Lower lobe of right lung (tissue), 2 donors: ENCODE measurements at places on chromosomes 7 and 10. TPM values are rescaled to one million over a fixed set of nuclear protein-coding genes. Genes with fewer than 3 reads are reported as not detected.

GRCh38 chr7:152435384-152436110, at the start of gene KMT2C:
Gene KMT2C, minus strand, starts transcription at chr7:152436003. Its CDS starts 217 bp downstream, at chr7:152435786.
- peak; percentile 75 for DNase-seq

DNA sequence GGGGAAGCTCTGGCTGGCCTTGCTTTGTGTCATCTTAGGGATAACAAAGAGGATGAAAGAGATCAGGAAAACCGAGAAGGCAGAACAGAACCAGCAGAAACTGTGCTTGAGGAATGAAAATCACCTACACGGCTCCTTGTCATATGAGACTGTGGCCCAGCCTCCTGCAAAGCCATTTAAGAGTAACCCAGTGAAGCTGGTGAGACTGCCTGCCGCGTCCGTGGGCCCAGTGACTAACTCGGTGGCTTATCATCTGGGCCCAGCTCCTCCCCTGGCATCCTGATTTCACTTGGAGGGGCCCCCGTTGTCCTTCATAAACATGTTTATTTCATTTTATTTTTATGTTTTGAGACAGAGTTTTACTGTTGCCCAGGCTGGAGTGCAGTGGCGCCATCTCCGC, 30.7 kb downstream of the HTRA1 start:
- peak; percentile 29 for DNase-seq

DNA sequence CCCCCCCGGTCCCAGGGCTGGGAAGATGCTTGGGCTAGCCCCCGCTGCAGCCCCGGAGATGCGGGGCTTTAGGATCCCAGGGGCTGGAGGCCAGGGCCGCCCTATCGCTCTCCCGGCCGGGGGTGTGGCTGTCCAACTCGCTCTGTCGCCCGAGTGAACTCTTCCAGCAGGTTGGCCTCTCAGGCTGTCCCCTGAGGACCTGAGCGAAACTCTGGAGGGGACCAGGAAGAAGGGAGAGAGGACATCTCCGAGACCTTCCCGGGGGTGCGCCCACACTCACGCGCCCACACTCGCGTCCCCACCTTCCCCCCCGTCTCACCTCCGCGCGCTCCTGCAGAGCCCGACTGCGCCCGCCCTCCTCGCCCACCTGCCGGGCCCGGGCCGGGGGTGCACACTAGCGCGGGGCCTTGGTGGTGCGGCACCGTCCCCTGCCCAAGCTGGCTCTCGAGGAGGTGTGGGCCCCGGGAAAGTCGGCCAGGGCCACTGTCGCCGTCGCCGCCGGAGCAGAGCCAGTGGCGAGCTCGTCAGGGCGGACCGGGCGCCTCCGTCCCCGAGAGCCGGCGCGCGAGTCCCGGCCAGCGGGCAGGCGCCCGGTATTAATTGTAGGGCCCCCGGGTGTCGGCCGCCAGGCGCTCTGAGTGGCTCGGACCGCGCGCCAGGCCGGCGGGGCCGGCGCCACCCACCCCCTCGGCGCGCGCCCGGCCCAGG, 101.7 kb upstream of the SVIL start:
- DNase-seq, result peak; percentile 83

DNA sequence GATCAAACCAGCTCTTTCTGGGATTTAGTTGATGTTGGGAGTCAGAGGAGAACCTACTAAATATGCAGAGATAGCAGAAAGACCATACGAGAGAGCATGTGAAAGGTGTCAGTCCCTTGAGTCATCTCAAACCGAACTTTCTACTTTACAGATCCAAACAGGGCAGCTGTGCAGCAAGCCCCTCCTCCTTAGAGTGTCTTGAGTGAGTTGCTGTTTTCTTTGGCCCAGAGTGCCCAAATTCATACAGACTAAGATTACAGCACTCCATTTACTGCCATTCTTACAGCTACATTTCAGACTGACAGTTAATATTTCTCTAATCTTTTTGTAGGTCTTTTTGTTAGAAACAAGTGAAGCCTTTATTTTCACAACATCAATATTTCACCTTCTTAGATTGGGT, 53.4 kb downstream of the NRCAM start:
- DNase-seq, result no peak

DNA sequence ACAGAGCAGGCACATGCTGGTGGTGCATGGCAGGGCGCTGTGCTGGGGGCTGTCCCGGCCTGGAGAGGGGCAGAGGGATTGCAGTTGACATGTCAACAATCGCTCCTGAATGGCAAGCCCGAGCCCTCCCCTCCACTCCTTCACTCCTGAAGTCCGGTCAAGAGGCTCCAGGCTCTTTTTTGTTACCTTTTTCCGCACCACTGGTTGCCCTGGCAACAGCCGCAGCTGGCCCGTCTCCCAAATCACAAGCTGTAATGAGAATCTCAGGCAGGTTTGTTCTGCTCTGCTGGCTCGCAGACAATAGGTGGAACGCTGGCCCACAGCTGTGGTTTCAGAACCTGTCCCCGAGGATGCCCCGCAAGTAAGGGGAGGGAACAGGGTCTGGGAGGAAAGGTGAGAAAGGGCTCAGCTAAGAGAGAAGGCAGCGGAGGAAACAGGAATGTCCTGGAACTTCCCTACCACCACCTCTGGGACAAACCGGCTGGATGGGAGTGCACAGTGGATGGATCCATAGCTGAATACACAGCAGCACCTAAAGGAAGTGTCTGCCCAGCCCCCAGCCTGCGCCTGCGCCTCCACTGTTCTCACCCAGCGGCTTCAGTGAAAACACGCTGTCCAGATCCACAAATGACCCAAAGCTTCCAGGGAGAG, 58.9 kb downstream of the CALML3 start:
- DNase-seq, result peak; percentile 91

DNA sequence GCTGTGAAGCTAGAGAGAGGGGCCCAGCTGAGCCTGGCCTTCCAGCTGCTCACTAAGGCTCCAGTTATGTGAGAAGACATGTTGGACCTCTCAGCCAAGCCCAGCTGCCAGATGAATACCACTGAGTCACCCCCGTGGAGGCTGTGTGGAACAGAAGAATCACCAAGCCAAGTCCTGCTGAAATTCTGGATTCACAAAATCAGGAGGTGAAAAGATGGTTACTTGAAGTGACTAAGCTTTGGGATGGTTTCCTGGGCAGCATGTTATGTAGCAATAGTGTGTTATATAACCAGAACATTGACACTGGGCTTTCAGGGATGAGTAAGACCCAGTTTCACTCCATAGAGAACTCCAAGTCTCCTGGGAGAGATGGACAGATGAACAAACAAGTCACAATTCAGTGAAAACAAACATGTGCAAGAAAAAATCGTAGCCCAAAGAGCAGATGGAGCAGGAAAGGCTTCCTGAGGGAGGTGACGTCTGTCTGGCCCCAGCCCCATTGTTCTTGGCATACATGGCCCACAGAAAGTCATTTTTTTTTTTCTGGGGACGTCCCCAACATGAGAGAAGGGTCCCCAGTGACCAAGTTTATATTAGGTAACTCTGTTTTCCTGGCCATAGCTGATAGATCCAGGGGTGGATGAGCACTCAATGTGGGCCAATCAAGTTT, 64.1 kb upstream of the PDZD8 start:
- DNase-seq, result no peak

DNA sequence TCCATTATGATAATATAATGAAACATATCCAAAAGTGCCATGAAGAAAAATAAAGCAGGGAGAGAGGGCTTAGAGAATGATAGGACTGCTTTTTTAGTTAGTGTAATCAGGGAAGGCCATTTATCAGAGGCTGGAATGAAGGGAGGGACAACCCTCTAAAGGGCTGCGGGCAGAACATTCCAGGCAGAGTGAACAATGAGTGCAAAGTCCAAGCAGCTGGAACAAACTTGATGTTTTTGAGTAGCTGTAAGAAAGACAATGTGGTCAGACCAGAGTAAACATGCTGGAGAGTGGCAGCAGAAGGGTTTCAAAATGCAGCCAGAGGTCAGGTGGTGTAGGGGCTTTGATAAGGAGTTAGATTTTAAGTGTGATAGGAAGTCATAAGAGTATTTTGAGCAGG, 65.6 kb upstream of the CCDC6 start:
- no peak for DNase-seq

DNA sequence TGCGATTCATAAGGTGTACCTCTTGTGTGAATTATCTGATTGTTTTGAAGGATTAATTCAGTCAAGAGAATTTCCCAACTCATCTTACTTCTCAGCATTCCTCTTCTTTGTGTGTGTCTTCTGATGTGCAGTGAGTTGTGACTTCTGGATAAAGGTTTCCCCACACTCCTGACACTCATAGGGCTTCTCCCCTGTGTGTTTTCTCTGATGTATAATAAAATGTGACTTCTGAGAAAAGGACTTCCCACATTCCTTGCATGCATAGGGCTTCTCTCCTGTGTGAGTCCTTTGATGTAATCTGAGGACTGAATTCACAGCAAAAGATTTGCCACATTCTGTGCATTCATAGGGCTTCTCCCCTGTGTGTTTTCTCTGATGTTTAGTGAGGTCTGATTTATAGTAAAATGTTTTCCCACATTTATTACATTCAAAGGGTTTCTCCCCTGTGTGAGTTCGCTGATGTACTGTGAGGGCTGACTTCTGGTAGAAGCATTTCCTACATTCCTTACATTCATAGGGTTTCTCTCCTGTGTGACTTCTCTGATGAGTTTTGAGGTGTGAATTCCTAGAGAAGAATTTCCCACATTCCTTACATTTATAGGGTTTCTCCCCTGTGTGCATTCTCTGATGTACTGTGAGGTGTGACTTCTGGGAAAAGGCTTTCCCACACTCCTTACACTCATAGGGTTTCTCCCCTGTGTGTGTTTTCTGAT, 24.2 kb downstream of the ZNF25 start:
- no peak for DNase-seq

NKX2-3 gene
- not detected for total RNA-seq

CCL24 gene
- total RNA-seq, result 4.1 TPM

GARIN1A gene
- 3.4 TPM for total RNA-seq

BICC1 gene
- total RNA-seq, result 11.0 TPM
